Neural progenitor cell (in vitro differentiated cells): ENCODE measurements at places on chromosomes 1 and 21.

- no peak for DNase-seq
These were observed 11.1 kb upstream of the KNCN start for GRCh38 chr1:46562498-46562897.

GRCh38 chr1:54275349-54275748, 75.4 kb downstream of the MRPL37 start:
- DNase-seq = no peak

GRCh38 chr1:15071936-15072335, 81.6 kb upstream of the TMEM51 start:
- no peak for DNase-seq

DNA sequence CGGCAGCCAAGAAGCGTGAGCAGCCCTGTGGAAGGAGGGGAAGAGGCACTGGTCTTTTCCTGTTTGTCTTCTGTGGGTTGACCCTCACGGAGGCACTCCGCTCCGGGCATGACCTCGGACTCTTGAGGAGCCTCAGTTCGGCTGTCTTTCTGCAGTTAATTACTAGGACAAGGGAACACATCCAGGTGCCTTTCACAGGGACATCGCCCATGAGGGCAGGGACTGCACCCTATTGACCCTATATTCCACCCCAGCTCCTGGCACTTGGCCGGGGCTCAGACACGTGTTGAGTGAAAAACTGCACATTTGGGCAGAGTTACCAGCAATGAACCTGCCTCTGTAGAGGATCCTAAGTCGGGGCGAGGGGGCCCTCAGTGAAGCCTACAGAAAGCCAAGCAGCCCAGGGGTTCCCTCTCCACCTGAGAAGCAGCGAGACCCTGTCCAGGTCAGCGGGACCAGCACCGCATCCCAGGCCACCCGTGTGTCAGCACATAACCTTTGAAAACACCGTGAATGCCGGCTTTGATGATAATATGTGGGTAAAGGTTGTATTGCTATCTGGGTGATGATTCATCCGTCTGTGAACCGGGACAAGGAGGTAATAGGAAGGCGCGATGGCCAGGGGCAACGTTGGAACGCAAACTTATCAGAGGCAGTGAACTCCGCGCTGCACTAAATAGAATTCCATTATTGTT, 161.4 kb upstream of the ARHGEF16 start:
- no peak for DNase-seq

GRCh38 chr1:17998889-17999288, 108.7 kb upstream of the IGSF21 start:
- no peak for DNase-seq

DNA sequence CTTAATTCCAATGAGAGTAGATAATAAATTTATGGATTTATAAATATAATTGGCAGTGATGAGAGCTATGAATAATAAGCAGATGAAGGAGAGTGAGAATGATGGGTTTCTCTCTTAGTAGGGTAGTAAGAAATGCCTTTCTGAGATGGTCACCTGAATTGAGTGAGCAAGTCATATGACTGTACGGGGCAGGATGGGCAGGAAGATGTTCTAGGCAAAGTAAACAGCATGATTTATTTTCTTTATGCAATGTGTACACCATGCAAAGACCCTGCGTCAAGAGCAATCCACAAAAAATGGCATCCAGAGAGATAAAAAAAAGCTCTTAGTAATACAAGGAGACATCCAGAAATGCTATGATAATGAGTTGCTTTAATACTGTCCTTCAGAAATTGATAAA, 409.9 kb downstream of the HLX start:
- no peak for DNase-seq

- no peak for DNase-seq
These were observed 20.1 kb downstream of the OR2B11 start for GRCh38 chr1:247437551-247438505.

DNA sequence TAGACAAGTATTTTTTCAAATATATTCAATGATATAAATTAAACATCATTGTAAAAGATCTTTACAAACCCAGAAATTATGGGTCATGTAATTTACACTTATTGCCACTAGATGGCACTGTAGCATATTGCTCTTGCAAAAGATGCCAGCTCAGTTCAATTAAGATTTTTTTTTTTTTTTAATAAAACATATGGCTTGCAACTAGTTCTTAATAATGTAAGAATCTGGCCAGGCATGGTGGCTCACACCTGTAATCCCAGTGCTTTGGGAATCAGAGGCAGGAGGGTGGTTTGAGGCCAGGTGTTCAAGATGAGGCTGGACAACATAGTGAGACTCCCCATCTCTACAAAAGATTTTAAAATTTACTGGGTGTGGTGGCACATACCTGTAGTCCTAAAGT, 49.4 kb upstream of the DESI2 start:
- DNase-seq = peak; percentile 39

DNA sequence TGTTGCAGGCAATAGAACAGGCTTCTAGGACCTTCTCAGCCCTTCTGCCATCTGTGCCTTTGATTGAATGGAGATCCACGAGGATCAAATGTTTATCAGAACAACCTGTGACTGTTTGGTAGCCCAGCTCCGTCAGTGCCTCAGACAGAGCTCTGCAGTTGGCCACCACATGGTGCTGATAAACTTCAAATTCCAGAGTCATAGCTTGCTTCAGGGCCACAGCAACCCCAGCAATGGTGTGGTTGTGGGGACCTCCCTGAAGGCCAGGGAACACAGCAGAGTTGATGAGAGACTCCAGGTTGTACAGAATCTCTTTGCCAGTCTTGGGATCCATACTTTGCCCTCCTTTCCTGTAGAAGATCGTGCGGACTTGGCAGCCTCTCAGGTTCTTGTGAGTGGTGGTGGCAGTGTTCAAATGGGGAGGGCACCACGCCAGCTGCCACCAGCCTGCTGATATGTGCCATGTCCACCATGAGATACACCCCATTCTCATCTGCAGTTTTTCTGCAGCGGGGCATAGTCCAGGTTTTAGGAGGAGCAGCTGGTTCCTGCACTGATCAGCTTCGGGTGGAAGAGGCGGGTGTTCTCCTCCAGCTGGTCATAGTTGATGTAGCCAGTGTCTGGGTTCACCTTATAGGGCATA, 82.9 kb upstream of the ARTN start:
- no peak for DNase-seq

- DNase-seq = no peak
These were observed 63.5 kb downstream of the ETS2 start for GRCh38 chr21:38869196-38869595.

GRCh38 chr1:155884982-155885381, 25.6 kb downstream of the SYT11 start:
- no peak for DNase-seq

DNA sequence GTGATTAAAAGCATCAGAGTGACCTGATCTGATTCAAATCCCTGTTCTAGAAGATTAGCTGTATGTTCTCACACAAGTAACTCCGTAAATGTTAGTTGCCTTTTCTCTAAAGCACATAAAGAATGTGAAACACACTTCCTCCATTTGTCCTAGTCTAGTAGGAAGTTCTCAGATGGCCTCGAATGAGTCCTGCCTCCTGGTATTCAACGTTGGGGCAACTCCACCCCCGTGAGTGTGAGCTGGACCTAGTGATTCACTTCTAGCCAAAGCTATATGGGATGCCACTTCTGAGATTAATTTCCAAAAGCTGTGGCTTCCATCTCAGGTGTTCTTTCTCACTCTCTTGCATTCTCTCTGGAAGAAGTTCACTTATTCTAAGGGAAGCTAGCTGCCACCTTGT, 267.6 kb downstream of the GPATCH2 start:
- no peak for DNase-seq

GRCh38 chr1:3192361-3192760, 123.4 kb downstream of the PRDM16 start:
- DNase-seq = no peak

DNA sequence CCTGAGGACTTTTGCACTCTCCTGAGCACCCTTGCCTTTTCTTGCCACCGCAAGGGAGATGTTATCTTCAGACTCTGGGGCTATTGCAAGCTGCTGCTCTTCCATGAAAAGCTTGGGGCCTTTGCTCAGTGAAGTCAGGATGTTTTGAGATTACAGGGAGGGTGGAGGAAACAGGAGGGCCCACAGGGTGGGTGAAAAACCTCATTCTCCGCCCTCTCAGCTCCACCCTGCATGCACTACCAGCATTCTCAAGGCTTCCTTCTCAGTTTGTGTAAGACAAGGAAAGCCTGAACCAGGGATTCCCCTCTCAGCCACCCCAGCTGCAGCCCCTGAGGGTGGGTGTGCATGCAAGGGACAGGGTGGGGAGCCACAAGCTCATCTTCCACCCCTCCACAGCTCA, 25.8 kb upstream of the ZNF648 start:
- DNase-seq = no peak

- DNase-seq = peak; percentile 78
These were observed 12.2 kb downstream of the CITED4 start for GRCh38 chr1:40849801-40850592.

GRCh38 chr1:59323879-59324278, 27.0 kb downstream of the FGGY start:
- no peak for DNase-seq

DNA sequence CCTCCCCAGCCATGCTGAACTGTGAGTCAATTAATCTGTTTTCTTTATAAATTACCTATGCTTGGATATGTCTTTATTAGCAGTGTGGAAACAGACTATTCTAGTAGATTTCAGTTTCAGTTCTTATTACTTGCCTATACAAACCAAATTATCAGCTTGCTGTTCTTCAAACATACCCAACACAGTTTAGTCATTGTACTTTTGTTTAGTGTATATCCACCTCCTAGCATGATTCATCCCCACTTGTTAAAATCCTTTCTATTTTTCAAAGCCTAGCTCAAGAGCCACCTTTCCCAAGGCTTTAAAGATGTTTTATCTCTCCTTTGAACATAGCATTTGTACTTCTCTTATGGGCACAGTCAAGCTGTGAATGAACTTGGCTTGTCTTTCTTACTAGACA, 195.6 kb upstream of the ZRANB2 start:
- no peak for DNase-seq

- no peak for DNase-seq
These were observed 15.4 kb downstream of the OVAAL start for GRCh38 chr1:180574031-180574713.

DNA sequence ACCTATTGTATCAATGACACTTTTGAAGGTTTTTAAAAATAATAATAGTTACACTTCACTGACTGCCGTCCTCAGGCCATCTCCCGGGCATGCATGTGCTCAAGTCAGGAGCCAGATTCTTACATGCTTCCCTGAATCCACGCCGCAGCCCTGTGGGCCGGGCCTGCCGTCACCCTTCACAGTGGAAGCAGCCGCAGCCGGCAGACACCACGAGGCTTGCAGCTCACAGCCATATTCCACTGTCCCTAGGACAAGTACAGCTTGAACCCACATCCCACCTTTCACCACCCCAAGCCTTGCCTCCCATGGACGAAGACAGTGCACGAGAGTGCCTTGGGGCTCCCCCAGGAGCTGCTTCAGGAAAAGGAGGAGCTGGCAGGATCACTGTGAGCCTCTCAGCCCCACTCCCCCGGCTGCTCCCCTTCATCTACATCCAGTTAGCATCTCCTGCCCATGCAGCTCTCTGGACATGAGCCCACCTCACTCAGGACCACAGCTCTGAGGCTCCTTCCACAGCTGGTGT, 77.2 kb downstream of the POFUT2 start:
- no peak for DNase-seq

DNA sequence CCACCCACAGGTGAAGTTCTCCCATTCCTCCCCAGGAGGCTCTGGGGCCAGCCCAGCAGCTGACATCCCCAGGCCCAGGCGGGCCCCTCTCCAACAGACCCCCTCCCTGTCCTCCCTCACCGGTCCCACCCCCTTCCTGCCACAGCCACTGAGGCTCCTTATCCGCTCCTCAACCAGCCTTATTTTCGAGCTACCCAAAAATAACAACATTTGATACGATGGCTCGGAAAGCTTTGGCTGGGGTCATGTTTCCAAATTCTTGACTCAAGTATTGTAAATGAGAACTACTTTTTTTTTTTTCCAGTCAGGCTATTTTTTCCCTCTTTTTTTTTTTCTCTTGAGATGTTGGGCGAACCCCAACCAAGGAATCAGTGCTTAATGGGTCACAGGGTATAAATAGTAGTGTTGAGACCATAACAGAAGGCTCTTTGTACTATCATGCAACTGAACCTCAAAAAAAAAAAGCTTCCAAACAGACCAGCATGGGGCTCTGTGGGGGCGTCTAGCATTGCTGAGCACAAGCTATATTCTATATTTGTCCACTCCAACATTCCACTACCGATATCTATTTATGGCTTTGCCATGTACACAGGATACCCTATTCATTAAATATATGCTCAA, 27.2 kb downstream of the IRF2BP2 start:
- no peak for DNase-seq

DNA sequence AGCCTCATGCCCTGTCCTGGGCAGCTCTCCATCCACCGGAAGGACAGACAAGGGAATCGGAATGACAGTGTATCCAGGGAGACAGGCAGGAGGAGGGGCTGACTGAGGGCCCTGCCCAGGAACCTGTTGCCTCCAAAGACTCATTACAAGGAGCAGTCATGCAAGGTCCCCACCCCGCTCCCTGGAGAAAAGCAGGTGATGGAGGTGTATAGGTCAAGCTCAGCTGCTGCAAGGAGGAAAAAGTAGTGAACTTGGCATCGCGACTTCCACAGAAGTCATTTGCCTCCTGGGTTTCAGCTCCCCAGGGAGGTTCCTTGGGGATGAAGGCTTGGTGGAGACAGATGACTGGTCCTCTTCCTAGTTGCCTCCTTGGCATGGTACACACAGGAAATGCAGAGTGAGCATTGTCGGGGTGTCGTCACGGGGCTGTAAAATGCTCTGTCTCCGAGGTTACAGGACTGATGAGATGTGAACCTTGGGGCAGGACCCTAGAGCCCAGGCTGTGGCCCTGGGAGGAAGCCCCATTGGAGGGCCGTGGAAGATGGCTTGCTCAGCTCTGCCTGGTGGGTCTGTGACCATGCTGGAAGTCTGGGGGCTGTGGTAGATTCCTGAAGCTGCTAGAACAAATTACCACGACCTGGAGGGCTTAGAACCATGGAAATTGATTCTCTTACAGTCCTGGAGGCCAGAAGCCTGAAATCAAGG, 219.6 kb upstream of the C1orf174 start:
- DNase-seq = no peak

DNA sequence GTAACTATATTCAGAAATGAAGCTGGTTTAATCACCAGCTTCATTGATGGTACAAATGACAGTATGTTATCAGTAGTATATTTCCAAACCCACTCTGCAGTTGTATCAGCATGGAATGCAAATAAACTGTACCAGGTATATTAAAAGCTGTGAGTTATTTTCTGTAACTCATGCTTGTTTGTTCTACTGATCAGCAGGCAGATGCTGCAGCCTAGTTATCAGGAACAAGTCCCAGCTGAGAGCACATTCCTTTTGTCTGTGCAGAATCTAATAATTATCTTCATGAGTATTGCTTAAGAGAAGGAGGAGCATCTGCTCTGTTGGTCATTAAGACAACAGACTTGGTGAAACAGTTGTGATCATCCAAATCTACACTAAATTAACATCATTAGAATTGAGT, 1331.1 kb downstream of the MRPL39 start:
- no peak for DNase-seq
